H9 (cell line): ENCODE measurements at places on chromosomes 3 and 15. TPM values are rescaled to one million over a fixed set of nuclear protein-coding genes. Genes with fewer than 3 reads are reported as not detected.

CFAP100 gene
- total RNA-seq, result 0.26 and 0.44 TPM in 2 replicates

DNA sequence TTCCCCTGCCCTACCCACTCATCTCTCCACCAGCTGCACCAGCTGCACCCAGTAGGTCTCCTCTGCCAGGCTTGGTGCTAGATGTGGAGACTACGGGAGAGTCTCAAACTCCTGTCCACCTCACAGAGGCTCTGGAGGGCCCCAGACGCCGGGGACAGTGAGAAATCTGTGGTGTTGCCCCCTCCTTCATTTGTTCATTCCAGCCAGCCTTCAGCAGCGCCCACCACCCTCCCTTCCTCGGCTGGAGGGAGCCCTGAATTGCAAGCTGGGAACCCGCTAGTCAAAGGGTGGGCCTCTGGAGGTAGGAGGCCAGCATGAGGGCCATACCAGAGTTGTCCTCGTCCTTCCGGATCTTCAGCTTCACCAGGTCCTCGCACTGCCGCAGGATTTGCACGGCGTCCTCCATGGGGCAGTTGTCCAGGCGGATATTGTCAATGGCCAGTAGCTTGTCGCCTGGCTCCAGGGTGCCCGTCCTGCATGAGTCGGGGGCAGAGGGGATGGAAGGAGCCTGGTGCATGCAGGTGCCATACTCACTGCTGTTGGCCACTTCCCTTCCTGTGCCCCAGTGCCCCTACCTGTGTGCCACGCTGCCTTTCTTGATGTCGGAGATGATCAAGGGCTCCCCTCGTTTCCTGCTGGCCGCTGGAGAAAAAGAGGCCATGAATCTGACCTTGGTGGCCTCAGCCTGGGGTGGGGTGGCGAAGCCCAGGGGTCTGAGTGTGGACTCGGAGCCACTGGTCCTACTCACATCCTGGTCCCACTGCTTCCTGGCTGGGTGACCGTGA lies 29.1 kb downstream of the GRIP2 start:
- H3K4me3 ChIP-seq, result no peak overlapping the region
- H3K36me3 ChIP-seq, result no peaks in the 10 kb centered on the region; the same call in 2 of the 3 replicates
- no peak overlapping the region for H3K27ac ChIP-seq
- peak; percentile 22 for DNase-seq
- no peaks in the 10 kb centered on the region; the same call in 1 of the 2 replicates for H3K4me1 ChIP-seq

DNA sequence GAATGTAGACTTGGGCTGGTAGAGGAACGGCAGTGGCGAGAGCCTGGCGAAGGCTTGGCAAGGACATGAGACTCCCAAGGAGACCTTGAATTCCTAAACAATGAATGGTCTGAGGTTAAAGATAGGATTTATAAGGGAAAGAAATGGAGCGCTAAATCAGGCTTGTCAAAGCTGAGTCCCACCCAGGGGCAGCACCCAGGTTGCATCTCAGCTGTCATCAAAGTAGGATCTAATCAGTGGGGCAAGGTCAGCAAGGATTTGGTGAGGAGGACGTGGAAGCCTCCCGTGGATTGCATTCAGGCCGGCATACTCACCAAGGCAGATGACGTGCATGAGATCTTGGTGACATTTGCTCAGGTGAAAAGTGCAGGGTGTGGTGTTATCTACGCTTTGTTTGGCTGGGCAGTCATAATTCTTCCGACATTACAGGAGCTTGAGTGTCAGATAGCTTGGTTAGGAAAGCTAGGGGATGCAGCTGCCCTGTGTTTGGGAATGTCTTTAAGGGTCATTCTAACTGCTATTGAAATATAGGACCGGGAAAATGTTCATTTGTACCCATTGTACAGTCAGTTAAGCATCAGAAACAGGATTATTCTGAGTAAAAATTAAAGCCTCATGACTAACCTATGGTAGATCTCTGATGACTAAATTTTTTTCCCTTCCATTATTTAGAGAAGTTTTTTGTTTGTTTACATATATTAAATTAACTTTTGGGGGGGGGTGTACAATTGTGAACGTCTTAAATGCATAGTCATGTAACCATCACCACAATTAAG lies 99.4 kb upstream of the TSC22D2 start:
- DNase-seq, result no peak
- no peaks in the 10 kb centered on the region for H3K4me1 ChIP-seq
- H3K27me3 ChIP-seq, result no peaks in the 10 kb centered on the region
- H3K36me3 ChIP-seq, result no peaks in the 10 kb centered on the region

DNA sequence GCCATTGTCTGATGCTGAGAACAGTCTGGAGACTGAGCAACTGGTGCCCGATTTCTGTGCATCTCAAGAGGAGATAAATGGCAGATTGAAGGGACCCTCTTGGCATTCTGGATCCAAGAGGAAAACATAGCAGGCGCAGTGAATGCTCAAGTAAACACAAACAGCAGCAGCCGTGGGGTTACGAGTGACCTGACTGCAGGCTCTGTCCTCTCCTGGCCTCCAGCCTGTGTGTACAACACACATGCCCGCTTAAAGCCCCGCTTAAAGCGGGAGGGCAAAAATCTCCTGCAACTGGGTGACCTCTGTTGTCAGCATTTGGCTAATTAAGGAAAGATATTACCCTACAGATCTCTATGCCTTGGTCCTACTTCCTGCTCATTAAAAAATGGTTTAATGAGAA lies 120.5 kb downstream of the GREM1 start:
- DNase-seq, result no peak
- no peaks in the 10 kb centered on the region for H3K27me3 ChIP-seq
- H3K36me3 ChIP-seq, result no peaks in the 10 kb centered on the region

- no peaks in the 10 kb centered on the region for H3K27me3 ChIP-seq
- no peak overlapping the region for H3K27ac ChIP-seq
- H3K4me3 ChIP-seq, result no peak overlapping the region
- DNase-seq, result no peak
- H3K36me3 ChIP-seq, result no peaks in the 10 kb centered on the region
Observed at GRCh38 chr3:189339996-189340395, 168.2 kb downstream of the TPRG1 start.

DNA sequence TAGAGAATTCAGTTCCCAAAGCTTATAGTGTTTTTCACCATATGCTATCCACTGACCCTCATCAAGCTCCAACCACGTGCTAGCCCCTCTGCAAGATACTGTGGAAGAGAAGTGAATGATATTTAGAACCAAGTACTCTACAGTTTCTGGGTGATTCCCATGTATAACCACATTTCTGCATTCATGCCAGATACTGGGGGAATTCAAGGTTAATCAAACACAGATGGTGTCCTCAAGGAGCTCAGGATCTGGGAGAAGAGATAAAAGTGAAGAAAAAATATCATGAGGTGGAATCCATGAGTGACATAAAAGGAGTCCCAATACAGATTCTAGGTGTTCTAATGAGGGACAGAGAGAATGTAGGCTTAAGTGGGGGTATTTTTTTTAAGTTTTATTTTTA lies 195.8 kb downstream of the FHIT start:
- H3K27ac ChIP-seq, result no peak overlapping the region
- no peaks in the 10 kb centered on the region; the same call in 1 of the 2 replicates for H3K4me1 ChIP-seq
- no peak for DNase-seq
- H3K36me3 ChIP-seq, result no peaks in the 10 kb centered on the region
- no peaks in the 10 kb centered on the region for H3K27me3 ChIP-seq

GRCh38 chr15:68220967-68221366 lies 8.6 kb downstream of the CLN6 start:
- no peak for DNase-seq
- H3K4me3 ChIP-seq, result no peak overlapping the region
- H3K4me1 ChIP-seq, result no peaks in the 10 kb centered on the region
- no peaks in the 10 kb centered on the region for H3K27me3 ChIP-seq

DNA sequence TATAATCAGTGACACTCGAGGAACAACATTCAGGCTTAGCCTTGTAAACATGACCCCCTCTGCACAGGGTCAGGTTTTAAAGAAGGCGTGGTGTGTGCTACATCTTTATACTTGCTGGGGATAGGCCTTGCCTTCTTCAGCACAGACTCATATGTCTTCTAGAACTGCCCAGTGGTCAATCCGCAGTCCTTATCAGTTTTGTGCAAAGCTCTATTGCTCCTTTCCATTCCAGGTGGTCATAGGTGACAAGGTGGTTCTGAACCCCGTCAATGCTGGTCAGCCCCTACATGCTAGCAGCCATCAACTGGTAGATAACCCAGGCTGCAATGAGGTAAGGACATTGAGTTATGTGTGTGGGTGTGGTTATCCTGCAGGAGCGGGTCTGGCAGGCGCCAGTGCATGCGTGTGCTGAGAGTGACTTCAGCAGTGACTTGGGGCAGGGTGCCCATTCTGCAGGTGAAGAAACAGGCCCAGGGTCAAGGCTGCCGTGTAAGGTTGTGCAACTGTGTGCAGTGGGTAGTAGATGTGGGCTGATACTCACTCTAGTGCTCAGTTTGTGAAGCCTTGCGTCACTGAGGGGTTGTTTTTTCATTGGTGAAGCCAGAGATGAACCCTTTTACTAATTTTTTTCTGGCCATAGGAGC lies 150.9 kb downstream of the ITPR1 start:
- H3K27me3 ChIP-seq, result no peaks in the 10 kb centered on the region
- H3K4me3 ChIP-seq, result no peak overlapping the region
- H3K4me1 ChIP-seq, result no peaks in the 10 kb centered on the region
- no peaks in the 10 kb centered on the region for H3K36me3 ChIP-seq

- no peak overlapping the region for H3K27ac ChIP-seq
- no peak for DNase-seq
- H3K4me3 ChIP-seq, result no peak overlapping the region
- H3K27me3 ChIP-seq, result peaks cover under 1% of the 10 kb centered on the region; the same call in 1 of the 2 replicates
- H3K36me3 ChIP-seq, result no peaks in the 10 kb centered on the region
Observed at GRCh38 chr3:35751207-35751606, 111.9 kb downstream of the ARPP21 start.
